ENCODE measurements at places on chromosomes 6 and 20. TPM values are rescaled to one million over a fixed set of nuclear protein-coding genes. Genes with fewer than 3 reads are reported as not detected.

Gene CST7
- total RNA-seq, result not detected

Gene PRR3
- 7.9 TPM for total RNA-seq

Gene VSTM2L
- total RNA-seq, result 0.22 TPM

Gene C20orf144
- 0.14 TPM for total RNA-seq

Gene RCAN2
- total RNA-seq, result 0.88 TPM

Gene DEFB119
- total RNA-seq, result not detected

Gene TTLL9
- total RNA-seq, result not detected

Gene LY6G6C
- not detected for total RNA-seq

Gene HSPA12B
- total RNA-seq, result under 0.01 TPM

Gene STX11
- 2.6 TPM for total RNA-seq

Gene MOXD1
- 25.2 TPM for total RNA-seq

Gene SLC17A9
- total RNA-seq, result 40.4 TPM

Gene XKR7
- not detected for total RNA-seq

Gene RXRB
- total RNA-seq, result 23.5 TPM

Gene SLC24A3
- total RNA-seq, result 0.44 TPM

Gene ENPP3
- 0.29 TPM for total RNA-seq

Gene EYA4
- 0.22 TPM for total RNA-seq

Gene ADAM33
- 19.5 TPM for total RNA-seq

Gene FHL5
- not detected for total RNA-seq

Gene MMUT
- total RNA-seq, result 16.6 TPM

Gene NKX2-2
- total RNA-seq, result not detected

Gene ETV7
- 0.29 TPM for total RNA-seq

Gene RAB44
- under 0.01 TPM for total RNA-seq

Gene COL11A2
- 0.22 TPM for total RNA-seq

Gene KHDC1L
- total RNA-seq, result not detected

Gene ULBP2
- 11.5 TPM for total RNA-seq

Gene TBXT
- total RNA-seq, result not detected

Gene CLPSL2
- not detected for total RNA-seq

Gene RBL1
- total RNA-seq, result 21.6 TPM
